Activated CD4-positive, alpha-beta T cell treated with anti-CD3 and anti-CD28 coated beads, Interleukin-2, amount 50 U/mL, for 1 hour (primary cell): ENCODE measurements at places on chromosomes 12 and 14.
A peak's percentile ranks its signal among the peaks of the same experiment; 100 is the strongest.

DNA sequence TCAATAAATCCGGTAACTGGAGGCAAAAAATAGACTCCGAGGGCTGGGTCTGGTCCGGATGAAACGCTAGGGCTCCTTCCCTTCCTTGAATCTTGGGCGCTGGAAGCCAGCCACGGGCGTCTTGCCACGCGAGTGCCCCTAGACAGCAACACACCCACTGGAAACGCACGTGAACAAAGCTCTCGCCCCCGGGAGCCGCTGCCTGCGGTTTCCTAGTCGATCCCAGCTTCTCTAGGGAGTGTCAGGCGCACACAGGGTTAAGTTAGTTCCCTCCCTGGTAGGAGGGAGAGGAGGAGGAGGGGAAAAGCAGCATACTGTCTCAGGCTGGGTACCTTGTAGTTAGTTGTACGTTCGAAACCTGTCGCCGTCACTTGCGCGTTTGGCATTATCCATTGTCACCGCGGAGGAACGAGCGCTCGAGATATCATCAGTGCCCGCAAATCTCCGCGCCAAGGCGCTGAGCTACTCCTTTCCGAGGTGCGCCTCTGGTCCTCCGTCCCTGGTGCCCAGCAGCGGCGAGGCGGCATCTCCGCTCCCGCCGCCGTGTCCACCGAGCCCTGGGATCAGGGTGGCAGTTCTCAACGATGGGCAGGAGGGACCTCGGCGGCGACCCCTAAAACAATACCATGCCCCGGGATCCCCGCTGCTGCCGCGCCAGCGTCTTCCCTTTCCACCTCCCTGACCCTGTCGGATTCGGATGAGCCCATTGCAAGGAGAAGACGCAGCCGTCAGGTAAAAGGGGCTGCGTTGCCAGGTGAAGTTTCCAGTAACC lies at the start of gene FLRT2:
FLRT2 (plus strand) TSS at position 342 of the 772 bp plus-strand sequence. CDS start 91,371 bp downstream, outside the sequence.
- DNase-seq, result no peak

- DNase-seq, result no peak
Measured at GRCh38 chr14:88297306-88297705, 25.8 kb downstream of the KCNK10 start.

- no peak for DNase-seq
Measured at GRCh38 chr12:32116897-32117296, 10.2 kb downstream of the BICD1 start.

- DNase-seq, result no peak
Measured at GRCh38 chr12:49955899-49956662, 5.5 kb downstream of the AQP2 start.

GRCh38 chr12:71071536-71072097 lies 86.2 kb downstream of the TSPAN8 start:
- DNase-seq, result no peak

GRCh38 chr14:102883554-102883953 lies 38.9 kb upstream of the AMN start:
- DNase-seq, result no peak

- no peak for DNase-seq
Measured at GRCh38 chr14:101001311-101002069, 98.0 kb upstream of the RTL1 start.

- DNase-seq, result no peak
Measured at GRCh38 chr14:27845241-27845850, 921.2 kb upstream of the FOXG1 start.

GRCh38 chr12:54215989-54216796 lies 27.4 kb upstream of the SMUG1 start:
- peak; percentile 30 for DNase-seq

DNA sequence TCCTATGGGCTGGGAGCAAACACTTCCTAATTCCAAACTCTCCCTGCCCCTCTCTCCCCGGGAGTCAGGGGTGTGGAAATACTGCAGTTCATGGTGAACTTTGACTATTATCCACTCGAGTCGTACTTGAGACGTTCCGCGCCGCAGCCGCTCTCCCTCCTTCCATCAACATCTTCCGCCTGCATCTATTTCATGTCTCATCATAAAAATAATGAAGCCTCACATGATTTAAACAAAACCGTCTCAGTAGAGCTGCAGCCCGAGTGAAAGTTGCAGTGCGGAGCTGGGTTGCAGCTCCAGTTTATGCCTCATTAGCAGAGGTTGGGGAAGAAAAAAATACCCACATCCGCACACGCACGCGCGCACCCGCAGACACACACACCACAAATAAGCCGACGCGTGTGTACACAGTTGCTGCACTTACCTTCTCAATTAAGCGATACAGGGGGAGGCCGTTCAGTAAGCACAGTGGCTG lies 283 bp downstream of the LMO3 start:
- DNase-seq, result no peak

- DNase-seq, result no peak
Measured at GRCh38 chr12:9605483-9605882, 2.2 kb downstream of the KLRB1 start.

- DNase-seq, result no peak
Measured at GRCh38 chr12:59600171-59600570, 4.3 kb downstream of the SLC16A7 start.
